Coronary artery (tissue), 2 donors: ENCODE measurements at places on chromosomes 13 and 19.

DNA sequence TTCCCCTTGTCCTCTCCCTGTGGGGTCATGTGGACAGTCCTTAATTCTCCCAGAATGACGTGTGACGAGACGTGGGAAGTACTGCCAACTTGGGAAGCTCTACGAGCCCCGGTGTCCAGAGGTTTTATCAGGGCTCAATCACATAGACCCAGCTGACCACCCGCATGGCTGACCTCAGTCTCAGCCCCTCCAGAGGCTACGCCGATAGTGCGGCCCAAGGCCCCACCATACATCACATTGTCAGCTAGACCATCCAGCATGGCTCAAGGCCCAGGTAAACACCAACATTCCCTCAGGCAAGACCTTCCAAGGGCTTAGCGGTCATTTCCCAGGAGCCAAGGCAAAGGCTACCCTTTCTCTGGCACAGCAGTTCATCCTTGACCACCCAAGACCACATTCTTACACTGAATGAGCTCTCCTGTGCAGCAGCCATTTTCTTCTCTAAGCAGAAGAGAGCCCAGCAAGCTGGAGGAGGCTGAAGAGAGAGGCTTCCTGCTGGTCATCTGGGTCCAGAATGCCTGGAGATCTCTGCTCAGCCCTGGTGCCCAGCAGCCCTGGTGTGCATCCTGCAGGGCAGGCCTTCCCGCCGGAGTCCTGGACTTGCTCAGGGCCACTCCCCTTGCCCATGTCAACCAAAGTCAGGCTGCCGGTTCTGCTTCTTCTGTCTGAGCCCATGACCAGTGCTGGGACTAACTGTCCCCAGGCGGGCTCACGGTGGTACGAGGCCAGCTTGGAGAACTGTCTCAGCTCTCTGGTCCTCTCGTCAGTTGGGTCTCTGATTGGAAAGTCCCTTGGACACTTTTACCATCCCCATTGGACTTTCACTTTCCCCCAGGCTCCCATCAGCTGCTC lies 7.9 kb upstream of the F10 start:
- peak; percentile 67 for DNase-seq

DNA sequence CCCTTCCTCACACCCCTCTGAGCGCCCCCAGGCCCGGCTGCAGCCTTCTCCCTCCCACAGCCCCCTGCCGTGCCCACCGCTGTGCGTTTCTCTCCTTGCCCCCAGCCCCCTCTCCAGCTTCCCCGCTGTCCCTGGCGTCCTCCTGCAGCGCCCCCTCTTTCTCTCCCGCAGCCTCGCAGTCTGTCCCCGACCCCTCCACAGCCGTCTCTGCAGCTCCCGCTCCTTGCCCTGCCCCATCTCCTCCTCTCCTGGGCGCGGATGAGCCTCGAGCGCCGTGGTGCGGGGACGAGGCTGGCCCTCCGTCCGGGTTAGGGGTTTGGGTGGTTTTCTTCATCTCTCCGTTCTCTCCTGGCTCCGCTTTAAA lies 1.1 kb downstream of the KMT5C start:
- DNase-seq = no peak

DNA sequence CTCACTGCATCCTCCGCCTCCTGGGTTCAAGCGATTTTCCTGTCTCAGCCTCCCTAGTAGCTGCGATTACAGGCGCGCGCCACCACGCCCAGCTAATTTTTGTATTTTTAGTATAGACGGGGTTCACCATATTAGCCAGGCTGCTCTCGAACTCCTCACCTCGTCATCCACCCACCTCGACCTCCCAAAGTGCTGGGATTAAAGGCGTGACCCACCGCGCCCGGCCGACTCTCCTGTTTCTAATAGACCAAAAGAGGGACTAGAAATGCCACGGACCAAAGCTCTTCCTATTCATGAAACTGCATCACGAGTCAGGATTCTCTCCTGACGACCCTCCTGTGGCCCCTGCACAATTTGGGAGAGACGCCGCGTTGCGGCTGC lies 563 bp downstream of the ZNF43 start:
- no peak for DNase-seq

- no peak for DNase-seq
These were observed 15.5 kb downstream of the TEX101 start for GRCh38 chr19:43430142-43430710.

GRCh38 chr13:20704459-20705069 lies 1.1 kb downstream of the IL17D start:
- DNase-seq = no peak

- peak; percentile 96 for DNase-seq
These were observed 64.9 kb downstream of the GADD45B start for GRCh38 chr19:2540646-2541454.

- DNase-seq = no peak
These were observed 787.9 kb upstream of the KLHL1 start for GRCh38 chr13:70896136-70896535.

- no peak for DNase-seq
These were observed 25.2 kb downstream of the NOTCH3 start for GRCh38 chr19:15175609-15176008.
